Tracheal epithelial cell (primary cell): ENCODE measurements at places on chromosomes 4 and X. TPM values are rescaled to one million over a fixed set of nuclear protein-coding genes. Genes with fewer than 3 reads are reported as not detected.

TRPC5OS gene
- total RNA-seq, result not detected in 2 replicates

UGT2B10 gene
- total RNA-seq, result not detected in 2 replicates

HHIP gene
- total RNA-seq, result 0.96 TPM in 1 of 2 replicates, not detected in the other

SFRP2 gene
- total RNA-seq, result not detected in 2 replicates

RTL9 gene
- total RNA-seq, result not detected in 2 replicates

METAP1 gene
- 39.8 and 62.7 TPM in 2 replicates for total RNA-seq

MAGEA11 gene
- not detected in 2 replicates for total RNA-seq

HMX1 gene
- total RNA-seq, result not detected in 2 replicates

CYTL1 gene
- 0.48 TPM in 1 of 2 replicates, not detected in the other for total RNA-seq

MAGEA3 gene
- not detected in 2 replicates for total RNA-seq

LAGE3 gene
- total RNA-seq, result 16.8 and 34.5 TPM in 2 replicates

PPP2R2C gene
- 1.9 and 3.6 TPM in 2 replicates for total RNA-seq

CFAP97 gene
- 34.0 and 43.3 TPM in 2 replicates for total RNA-seq

TMEM271 gene
- total RNA-seq, result not detected in 2 replicates

ATP11C gene
- total RNA-seq, result 12.4 and 19.3 TPM in 2 replicates

S100P gene
- 5.8 and 267 TPM in 2 replicates for total RNA-seq

SH2D1A gene
- not detected in 2 replicates for total RNA-seq

EMCN gene
- total RNA-seq, result 0.24 TPM in 1 of 2 replicates, not detected in the other

DDIT4L gene
- 0.43 and 1.2 TPM in 2 replicates for total RNA-seq

HSD17B13 gene
- not detected in 2 replicates for total RNA-seq

GRIPAP1 gene
- 12.4 and 23.4 TPM in 2 replicates for total RNA-seq

HSPA4L gene
- total RNA-seq, result 19.8 and 32.0 TPM in 2 replicates

DRD5 gene
- total RNA-seq, result 0.21 TPM in 1 of 2 replicates, not detected in the other

SLC26A1 gene
- total RNA-seq, result 0.21 and 0.24 TPM in 2 replicates

ATP2B3 gene
- total RNA-seq, result not detected in 2 replicates

HOPX gene
- 19.8 and 50.3 TPM in 2 replicates for total RNA-seq

CD40LG gene
- not detected in 2 replicates for total RNA-seq

GYPB gene
- total RNA-seq, result not detected in 2 replicates

NCAPG gene
- 0.64 and 3.4 TPM in 2 replicates for total RNA-seq

MAGEC1 gene
- total RNA-seq, result not detected in 2 replicates

RAB41 gene
- not detected in 2 replicates for total RNA-seq

F11 gene
- not detected in 2 replicates for total RNA-seq

RRH gene
- 0.21 TPM in 1 of 2 replicates, not detected in the other for total RNA-seq

ACE2 gene
- under 0.01 and 0.24 TPM in 2 replicates for total RNA-seq

SLC16A2 gene
- 2.1 and 3.6 TPM in 2 replicates for total RNA-seq

HDX gene
- 0.85 and 5.5 TPM in 2 replicates for total RNA-seq

PAGE1 gene
- not detected in 2 replicates for total RNA-seq

IL3RA gene
- total RNA-seq, result not detected in 2 replicates

CCNG2 gene
- 21.3 and 47.0 TPM in 2 replicates for total RNA-seq

MND1 gene
- total RNA-seq, result 1.9 and 4.0 TPM in 2 replicates

BANK1 gene
- 0.43 and 0.72 TPM in 2 replicates for total RNA-seq

NWD2 gene
- total RNA-seq, result under 0.01 TPM in 1 of 2 replicates, not detected in the other

CLCN5 gene
- total RNA-seq, result 7.2 and 9.0 TPM in 2 replicates

IQCM gene
- total RNA-seq, result not detected in 2 replicates

COL25A1 gene
- under 0.01 and 0.24 TPM in 2 replicates for total RNA-seq

GAGE2A gene
- total RNA-seq, result not detected in 2 replicates

BMP3 gene
- under 0.01 TPM in 1 of 2 replicates, not detected in the other for total RNA-seq

DUSP21 gene
- total RNA-seq, result not detected in 2 replicates

AFM gene
- total RNA-seq, result not detected in 2 replicates

FAM184B gene
- not detected in 2 replicates for total RNA-seq

KLB gene
- under 0.01 TPM in 1 of 2 replicates, not detected in the other for total RNA-seq
